Hepatocyte (in vitro differentiated cells): ENCODE measurements at places on chromosomes 12 and 14. TPM values are rescaled to one million over a fixed set of nuclear protein-coding genes. Genes with fewer than 3 reads are reported as not detected.

Gene DAO
- total RNA-seq: 0.90 and 2.2 TPM in 2 replicates

Gene AGAP2
- 0.33 and 0.76 TPM in 2 replicates for total RNA-seq

Gene SCFD1
- 90.4 and 101 TPM in 2 replicates for total RNA-seq

Gene EML5
- 1.1 and 1.4 TPM in 2 replicates for total RNA-seq

DNA sequence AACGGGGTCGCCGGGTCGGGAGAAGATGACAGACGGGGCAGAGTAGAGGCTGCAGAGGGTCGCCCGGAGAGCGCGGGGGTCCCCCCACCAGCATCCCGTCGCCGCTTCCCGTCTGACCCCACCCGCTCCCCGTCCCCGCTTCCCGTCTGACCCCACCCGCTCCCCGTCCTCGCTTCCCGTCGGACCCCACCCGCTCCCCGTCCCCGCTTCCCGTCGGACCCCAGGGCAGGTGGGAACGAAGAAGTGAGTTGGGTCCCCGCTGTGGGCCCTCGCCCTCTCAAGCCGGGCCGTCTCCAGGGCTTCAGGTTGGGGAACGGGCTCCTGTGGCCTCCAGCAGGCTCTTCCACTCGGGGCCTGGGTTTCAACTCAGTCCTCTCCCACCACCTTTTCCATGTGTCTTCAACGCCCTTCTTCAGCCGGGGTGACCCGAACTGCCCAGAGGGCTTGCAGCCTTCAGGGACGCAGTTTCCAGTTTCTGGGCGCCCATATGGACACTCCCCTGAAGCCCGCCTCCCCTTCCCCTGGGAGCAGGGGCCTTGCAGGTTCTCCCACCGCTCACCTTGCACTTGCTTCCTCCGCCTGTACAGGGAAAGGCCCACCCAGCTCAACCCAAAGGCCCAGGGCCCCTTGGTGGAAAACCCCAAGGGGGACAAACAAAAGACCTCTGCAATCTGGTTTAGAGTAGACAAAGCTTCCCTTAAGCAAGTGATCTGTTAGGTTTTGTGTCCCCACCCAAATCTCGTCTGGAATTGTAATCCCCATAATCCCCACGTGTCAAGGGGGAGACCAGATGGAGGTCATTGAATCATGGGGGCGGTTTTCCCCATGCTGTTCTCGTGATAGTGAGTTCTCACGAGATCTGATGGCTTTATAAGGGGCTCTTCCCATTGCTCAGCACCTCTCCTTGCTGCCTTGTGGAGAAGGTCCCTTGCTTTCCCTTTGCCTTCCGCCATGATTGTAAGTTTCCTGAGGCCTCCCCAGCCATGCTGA is 66.5 kb downstream of the TNFAIP2 start:
- peaks cover 28% of the 10 kb centered on the region for H3K4me1 ChIP-seq
- H3K27ac ChIP-seq: no peak overlapping the region
- H3K4me3 ChIP-seq: no peak overlapping the region
- H3K27me3 ChIP-seq: no peaks in the 10 kb centered on the region
- no peaks in the 10 kb centered on the region for H3K36me3 ChIP-seq

Gene KNTC1
- 18.1 and 25.9 TPM in 2 replicates for total RNA-seq

GRCh38 chr12:116257215-116257614 is 20.3 kb downstream of the MED13L start:
- H3K4me1 ChIP-seq: peaks cover 34% of the 10 kb centered on the region
- no peaks in the 10 kb centered on the region for H3K36me3 ChIP-seq
- peak overlapping the region; percentile 8 for H3K27ac ChIP-seq
- peak; percentile 46 for DNase-seq
- no peaks in the 10 kb centered on the region for H3K27me3 ChIP-seq

DNA sequence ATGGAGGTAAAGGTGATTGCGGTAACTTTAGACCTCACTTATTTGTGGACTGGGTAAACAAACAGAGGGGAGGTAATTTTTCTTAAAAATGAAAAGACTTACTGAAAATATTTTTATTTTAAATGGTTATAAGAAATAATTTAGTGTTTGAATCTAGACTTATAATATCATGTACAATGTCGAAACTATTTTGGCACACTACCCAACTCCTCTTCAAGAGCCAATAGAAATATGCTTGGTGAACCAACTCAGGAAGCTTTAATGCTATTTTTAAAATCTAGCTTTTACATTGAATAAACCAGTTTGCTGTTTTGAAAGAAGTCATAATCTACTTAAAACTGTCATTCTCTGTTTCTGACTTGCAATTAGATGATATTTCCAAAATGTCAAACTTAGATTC is 175.8 kb upstream of the NPAS3 start:
- H3K36me3 ChIP-seq: no peaks in the 10 kb centered on the region
- no peak for DNase-seq
- no peak overlapping the region for H3K4me3 ChIP-seq
- no peak overlapping the region for H3K27ac ChIP-seq

DNA sequence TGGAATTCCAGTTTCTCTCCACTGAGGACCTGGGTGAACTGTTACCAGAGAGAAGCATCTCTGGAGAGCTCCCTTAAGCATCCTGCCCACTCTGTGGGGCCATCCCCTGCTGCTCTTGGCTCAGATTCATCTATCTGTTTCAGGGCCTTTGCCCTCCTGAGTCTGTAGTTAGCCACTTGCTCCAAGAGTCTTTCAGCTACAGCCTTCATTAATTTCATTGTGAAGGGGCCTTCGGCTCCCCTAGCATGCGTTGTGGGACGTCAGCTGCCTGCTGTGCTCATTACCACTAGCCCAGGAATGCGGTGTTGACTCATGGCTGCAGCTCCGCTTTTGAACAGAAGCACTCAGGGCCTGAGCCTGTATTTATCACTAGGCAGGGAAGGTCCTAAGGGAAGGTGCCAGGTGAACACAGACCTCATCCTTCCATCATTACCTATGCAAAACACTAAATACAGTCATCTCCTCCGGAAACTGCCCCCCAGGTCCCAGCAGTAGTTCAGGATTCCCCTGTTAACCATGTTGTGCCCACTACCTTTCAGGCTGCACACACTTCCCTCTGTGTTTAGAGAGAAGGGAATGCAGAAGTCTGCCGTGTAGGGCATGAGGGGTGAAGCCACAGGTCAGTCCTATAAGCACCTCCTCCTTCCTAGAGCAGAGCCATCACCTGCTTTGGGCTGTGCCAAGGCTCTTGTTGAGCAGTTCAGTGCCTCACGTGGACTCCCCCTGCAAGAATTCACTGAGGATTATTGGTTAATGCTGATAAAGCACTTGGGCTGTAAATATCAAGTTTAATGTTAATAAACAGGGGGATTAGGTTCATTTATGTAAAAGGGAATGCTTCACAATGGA is 191.4 kb downstream of the CACNA1C start:
- H3K4me1 ChIP-seq: peaks cover 30% of the 10 kb centered on the region
- DNase-seq: peak; percentile 76
- no peaks in the 10 kb centered on the region for H3K36me3 ChIP-seq
- no peaks in the 10 kb centered on the region for H3K27me3 ChIP-seq
- peak overlapping the region; percentile 60 for H3K27ac ChIP-seq

DNA sequence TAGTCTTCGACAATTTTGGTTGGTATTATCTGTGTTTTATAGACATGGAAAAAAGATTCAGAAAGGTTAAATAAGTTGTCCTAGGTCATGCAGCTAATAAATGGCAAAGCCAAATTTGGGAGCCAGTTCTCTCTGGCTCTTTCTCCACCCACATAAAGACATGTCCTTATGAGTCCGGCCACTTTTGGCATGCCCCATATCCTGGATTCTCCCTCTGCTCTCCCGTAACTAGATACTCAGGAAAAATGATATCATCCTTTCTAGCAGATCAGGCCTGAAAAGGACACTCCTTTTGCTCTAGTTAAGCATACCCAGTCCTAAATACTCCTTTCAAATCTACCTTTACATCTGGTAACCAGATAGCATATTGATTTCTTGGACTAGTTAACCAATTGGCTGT is 64.4 kb downstream of the TTLL5 start:
- H3K4me1 ChIP-seq: no peaks in the 10 kb centered on the region
- peak overlapping the region; percentile 2 for H3K27ac ChIP-seq
- no peaks in the 10 kb centered on the region for H3K27me3 ChIP-seq
- no peak for DNase-seq
- H3K36me3 ChIP-seq: no peaks in the 10 kb centered on the region

Gene VCPKMT
- 11.4 and 11.5 TPM in 2 replicates for total RNA-seq

DNA sequence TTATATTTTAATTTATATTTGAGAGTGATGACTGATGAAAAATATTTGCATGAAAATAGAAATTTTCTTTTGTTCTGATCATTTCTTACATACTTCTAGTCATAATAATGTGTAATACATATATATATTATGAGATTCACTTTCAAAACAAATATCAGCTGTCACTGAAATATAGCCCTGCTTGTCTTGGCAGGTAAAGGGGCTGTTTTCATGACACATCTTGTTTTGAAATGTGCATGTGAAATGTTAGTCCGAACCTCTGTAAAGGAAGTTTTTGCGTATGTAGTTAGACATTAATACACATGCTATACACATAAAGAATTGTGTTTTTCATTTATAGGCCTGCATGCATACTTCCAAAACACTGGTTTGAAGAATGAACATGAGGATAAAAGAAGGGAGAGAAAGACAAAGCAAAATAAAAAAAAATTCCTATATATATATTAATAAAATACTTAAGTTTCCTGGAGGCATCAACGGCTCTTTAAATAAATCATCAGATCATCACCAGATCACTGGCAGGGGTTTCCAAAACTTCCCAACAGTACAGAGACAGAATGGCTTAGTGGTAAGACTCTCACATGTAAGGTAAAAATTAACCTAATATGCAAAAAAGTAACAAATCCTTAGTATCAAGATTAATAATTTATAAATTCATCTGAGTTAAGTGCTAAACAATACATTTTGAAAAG is 60.1 kb downstream of the SEL1L start:
- DNase-seq: no peak
- no peak overlapping the region for H3K4me3 ChIP-seq
- H3K27me3 ChIP-seq: no peaks in the 10 kb centered on the region
- H3K4me1 ChIP-seq: no peaks in the 10 kb centered on the region
- no peak overlapping the region for H3K27ac ChIP-seq
- H3K36me3 ChIP-seq: no peaks in the 10 kb centered on the region

GRCh38 chr12:78359520-78359919 is 505.1 kb upstream of the SYT1 start:
- H3K4me1 ChIP-seq: no peaks in the 10 kb centered on the region
- H3K36me3 ChIP-seq: no peaks in the 10 kb centered on the region
- H3K4me3 ChIP-seq: no peak overlapping the region
- H3K27ac ChIP-seq: no peak overlapping the region
- H3K27me3 ChIP-seq: no peaks in the 10 kb centered on the region

- H3K27ac ChIP-seq: no peak overlapping the region
- H3K4me3 ChIP-seq: no peak overlapping the region
- no peaks in the 10 kb centered on the region for H3K36me3 ChIP-seq
- no peaks in the 10 kb centered on the region for H3K4me1 ChIP-seq
Measured at GRCh38 chr14:101891471-101891870, 72.9 kb upstream of the DYNC1H1 start.
